ENCODE measurements at places on chromosomes 6 and 20. TPM values are rescaled to one million over a fixed set of nuclear protein-coding genes. Genes with fewer than 3 reads are reported as not detected.

Gene PSORS1C1
- 0.48 TPM for total RNA-seq

Gene CALHM5
- 8.6 TPM for total RNA-seq

Gene MAFB
- 9.1 TPM for total RNA-seq

Gene HRH3
- total RNA-seq = 0.16 TPM

Gene TNFRSF21
- 22.8 TPM for total RNA-seq

Gene SIGLEC1
- total RNA-seq = 3.2 TPM

Gene HLA-F
- 12.5 TPM for total RNA-seq

Gene IL17F
- total RNA-seq = not detected

Gene RAD21L1
- not detected for total RNA-seq

Gene TRIM10
- 0.42 TPM for total RNA-seq

Gene SSTR4
- not detected for total RNA-seq

Gene RIPOR2
- total RNA-seq = 14.1 TPM

Gene ENPP5
- total RNA-seq = 5.2 TPM

Data from urinary bladder (tissue), 4 donors.